Epithelial cell of proximal tubule (primary cell): ENCODE measurements at places on chromosomes 6 and 20. TPM values are rescaled to one million over a fixed set of nuclear protein-coding genes. Genes with fewer than 3 reads are reported as not detected.

DNA sequence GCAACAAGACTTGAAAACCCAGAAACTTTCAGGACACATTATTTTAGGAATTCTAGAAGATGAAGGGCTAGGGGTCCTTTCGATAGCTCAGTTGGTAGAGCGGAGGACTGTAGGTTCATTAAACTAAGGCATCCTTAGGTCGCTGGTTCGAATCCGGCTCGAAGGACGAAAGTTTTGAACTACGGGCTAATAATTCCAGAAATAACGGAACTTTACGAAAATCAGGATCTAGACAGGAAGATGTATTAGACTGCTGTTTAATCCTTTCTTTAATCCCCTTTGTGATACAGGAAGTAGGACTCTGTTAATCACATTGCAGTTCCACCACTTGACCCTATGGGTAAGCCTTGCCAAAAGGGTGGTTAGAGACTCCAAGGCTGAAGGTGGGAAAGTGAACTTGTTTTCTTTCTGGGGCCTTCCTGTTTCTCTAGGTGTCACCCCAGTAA is 21.2 kb upstream of the ABT1 start:
- no peak for DNase-seq

- no peak for DNase-seq
These were observed 370.9 kb upstream of the SOX4 start for GRCh38 chr6:21222656-21223055.

DNA sequence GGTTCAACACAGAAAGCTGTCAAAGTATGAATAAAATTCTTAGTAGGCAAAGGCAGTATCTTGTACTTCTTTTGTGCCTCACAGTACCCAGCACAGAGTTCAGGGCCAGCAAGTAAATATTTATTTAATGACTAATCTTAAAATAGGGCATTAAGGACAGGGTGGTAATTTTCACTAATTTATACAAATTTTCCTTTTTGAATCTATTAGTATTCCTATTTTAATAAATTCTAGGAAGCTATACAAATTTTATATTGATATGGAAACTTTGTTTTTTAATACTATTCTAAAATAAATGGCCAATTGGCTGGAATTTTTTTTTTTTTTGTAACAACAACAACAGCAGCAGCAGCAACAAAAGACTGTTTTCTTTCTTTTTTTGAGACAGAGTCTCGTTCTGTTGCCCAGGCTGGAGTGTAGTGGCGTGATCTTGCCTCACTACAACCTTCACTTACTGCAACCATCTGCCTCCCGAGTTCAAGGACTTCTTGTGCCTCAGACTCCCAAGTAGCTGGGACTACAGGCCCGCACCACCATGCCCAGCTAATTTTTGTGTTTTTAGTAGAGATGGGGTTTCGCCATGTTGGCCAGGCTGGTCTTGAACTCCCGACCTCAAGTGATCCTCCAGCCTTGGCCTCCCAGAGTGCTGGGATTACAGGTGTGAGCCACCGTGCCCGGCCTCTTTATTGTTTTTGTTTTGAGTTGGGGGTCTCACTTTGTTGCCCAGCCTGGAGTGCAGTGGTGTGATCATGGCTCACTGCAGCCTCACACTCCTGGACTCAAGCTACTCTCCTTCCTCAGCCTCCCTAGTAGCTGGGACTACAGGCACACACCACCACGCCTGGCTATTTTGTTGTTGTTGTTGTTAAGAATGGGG is 85.2 kb downstream of the FKBP5 start:
- no peak for DNase-seq

- DNase-seq: no peak
These were observed 2.0 kb downstream of the COL9A3 start for GRCh38 chr20:62818592-62819493.

The ARMC2 gene
- 0.58 and 1.7 TPM in 2 replicates for total RNA-seq

DNA sequence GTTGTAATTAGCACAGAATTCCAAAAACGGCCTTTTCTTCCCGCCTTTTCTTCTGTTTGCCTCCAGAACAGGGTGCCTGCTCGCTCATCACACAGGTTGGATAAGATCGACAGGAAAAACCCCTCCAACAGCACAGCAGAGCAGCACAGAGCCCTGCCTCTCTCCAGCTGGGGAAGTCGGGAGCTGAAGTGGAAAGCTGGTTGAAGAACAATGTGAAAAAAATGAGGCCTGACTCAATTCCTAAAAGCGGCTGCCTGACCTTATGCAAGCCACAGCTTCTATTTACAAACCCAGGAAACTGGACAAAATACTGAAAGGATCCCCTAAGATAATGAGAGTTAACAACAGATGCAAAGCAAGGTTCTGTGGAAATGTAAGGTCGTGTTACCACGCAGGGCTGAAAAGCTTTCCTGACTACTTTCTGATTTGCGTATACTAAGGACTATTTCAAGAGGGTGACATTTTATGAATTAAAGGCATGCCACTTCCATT is 116.9 kb downstream of the TTLL2 start:
- DNase-seq: no peak

The GTSF1L gene
- not detected in 2 replicates for total RNA-seq

- no peak for DNase-seq
These were observed 11.0 kb downstream of the TBPL1 start for GRCh38 chr6:133964052-133964451.

The ASIP gene
- total RNA-seq: not detected in 2 replicates

The HS3ST5 gene
- total RNA-seq: 0.17 TPM in 1 of 2 replicates, not detected in the other

DNA sequence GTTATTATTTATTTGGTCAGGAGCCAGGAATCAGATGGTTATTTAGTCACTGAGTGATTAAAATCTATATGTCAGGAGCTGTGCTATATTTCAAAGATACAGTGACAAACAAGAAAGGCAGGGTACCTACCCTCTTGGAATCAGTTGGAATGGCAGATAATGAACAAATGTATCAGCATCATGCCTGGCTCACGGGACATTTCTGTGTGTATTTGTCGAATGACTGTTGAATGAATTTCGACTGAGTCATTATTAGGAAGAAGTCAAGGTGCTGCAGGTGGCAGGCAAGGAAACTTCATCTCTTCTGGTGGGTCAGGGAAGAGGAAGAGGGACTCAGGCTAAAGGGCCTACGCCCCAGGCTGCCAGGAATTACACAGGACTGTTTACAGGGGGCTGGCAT is 13.6 kb downstream of the PKIG start:
- no peak for DNase-seq

GRCh38 chr6:47160702-47161101 is 118.6 kb upstream of the ADGRF1 start:
- peak; percentile 42 for DNase-seq

DNA sequence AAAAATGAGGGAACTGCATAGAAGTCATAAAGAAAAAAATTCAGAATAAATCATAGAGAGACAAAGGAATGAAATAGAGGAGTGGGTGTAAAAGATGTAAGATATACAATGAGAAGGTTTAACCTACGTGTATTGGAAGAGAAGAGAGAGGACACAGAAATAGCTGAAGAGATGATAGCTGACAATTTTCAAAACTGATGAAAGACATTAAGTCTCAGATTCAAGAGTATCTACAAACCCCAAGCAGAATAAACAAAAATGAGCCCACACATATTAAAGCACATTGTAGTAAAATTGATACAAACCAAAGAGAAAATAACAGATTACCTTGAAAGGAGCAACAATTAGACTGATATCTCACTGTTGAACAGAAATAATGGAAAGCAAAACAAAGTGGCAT is 143.3 kb upstream of the PRND start:
- no peak for DNase-seq

DNA sequence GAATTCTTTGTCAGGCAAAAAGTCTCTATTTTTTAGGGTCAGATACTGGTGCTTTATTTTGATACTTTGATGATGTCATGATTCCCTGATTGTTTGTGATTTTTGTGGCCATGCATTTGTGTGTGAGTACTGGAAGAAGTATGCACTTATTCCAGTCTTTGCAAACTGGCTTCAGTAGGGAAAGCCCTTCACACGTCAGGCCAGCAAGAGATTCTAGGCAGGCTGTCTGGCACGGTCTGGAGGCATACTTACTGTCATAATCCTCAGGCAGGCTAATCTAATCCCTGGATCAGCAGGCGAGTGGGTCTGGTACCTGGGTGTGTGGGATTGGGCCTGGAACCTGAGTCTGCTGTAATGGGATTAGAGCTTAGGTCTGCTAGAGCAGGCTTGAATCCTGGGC is 391.8 kb upstream of the MMS22L start:
- DNase-seq: no peak

GRCh38 chr6:149482545-149483333 is 2.1 kb downstream of the ZC3H12D start:
- DNase-seq: no peak

GRCh38 chr6:118710616-118711015 is 59.2 kb upstream of the CEP85L start:
- no peak for DNase-seq

GRCh38 chr6:147903321-147903720 is 394.8 kb downstream of the SAMD5 start:
- DNase-seq: no peak

DNA sequence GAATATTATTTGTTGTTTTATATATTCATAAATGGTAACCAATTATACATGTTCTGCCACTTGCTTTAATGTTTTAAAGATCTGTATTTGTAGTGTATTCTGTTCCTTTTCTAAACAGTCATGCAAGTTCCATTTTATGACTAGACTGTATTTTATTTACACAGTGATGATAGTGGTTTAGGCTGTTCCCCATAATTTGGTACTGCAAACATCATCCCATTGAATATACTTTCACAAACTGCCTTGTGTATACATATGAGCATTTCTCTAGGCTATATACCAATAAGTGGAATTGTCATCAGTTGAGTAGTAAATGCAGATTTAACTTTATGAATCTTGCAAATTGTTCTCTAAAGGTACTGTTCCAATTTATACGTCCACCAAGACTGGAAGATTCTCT is 738.0 kb downstream of the EPHA7 start:
- no peak for DNase-seq

- DNase-seq: peak; percentile 89
These were observed 107.1 kb downstream of the COL12A1 start for GRCh38 chr6:75098709-75099108.

GRCh38 chr20:58611236-58612030 is 39.6 kb upstream of the STX16 start:
- DNase-seq: no peak

The KCNG1 gene
- 5.2 and 10.5 TPM in 2 replicates for total RNA-seq

- no peak for DNase-seq
These were observed 24.3 kb downstream of the GCNT2 start for GRCh38 chr6:10545482-10545881.

The MATN4 gene
- not detected in 2 replicates for total RNA-seq

The GGTLC1 gene
- not detected in 2 replicates for total RNA-seq

DNA sequence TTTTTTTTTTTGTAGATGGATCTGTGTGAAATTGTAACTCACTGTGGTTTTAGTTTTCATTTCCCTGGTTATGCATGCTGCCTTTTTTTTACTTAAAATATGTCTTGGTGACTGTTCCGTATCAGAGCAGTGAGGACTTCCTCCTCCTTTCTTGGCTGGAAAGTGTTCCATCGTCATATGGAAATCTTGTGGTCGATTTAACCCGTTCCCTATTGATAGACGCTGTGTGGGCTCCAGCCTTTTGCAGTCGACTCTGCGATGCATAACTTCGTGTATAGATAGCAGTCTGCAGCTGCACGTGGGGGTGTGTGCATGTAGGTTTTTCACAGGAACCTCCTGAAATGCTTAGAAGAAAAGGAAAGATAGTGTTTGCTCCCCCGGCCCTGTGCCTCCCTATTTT is 28.1 kb upstream of the PNPLA1 start:
- no peak for DNase-seq

GRCh38 chr6:111263837-111264236 is 176.5 kb downstream of the SLC16A10 start:
- no peak for DNase-seq

The PET117 gene
- 17.4 and 24.1 TPM in 2 replicates for total RNA-seq

GRCh38 chr6:5082487-5083306 is 2.4 kb upstream of the PPP1R3G start:
- DNase-seq: peak; percentile 89

The IL17A gene
- not detected in 2 replicates for total RNA-seq

DNA sequence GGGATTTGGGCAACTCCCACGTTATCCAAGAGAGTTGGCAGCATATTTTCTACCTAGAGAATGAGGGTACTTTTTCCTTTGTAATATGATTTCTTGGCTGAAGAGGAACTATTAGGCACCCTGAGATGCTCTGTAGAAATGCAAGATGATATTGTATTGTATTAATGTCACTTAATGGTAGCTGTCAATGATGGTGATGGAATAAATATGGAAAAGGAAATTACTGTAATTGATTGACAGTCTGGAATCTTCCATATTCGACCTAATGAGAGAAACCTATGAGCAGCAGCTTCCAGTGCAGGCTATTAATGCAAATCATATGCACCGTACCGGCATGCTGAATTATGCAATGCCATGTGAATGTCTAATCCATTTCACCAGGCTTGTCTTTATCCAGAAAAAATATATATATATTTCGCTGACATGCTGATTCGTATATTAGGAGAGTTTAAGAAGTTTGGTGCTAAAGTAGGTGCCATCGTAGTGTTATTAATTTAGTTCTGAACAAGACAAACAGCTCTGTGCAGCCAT is 494.2 kb upstream of the JARID2 start:
- DNase-seq: no peak

The RIMS4 gene
- total RNA-seq: 0.07 TPM in 1 of 2 replicates, not detected in the other

DNA sequence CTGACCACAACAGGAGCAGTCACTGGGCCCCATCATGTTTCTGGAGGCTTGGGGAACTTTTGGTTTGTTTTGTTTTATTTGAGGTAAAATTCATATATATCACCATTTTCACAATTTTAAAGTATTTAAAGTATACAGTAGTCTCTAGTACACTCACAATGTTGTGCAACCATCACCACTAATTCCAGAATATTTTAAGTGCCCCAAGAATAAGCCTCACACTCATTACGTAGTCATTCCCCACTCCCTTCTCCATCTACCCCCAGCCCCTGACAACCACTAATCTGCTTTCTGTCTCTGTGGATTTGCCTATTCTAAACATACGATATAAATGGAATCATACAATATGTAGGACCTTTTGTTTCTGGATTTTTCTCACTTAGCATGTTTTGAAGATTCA is 29.0 kb downstream of the RTN4IP1 start:
- no peak for DNase-seq

DNA sequence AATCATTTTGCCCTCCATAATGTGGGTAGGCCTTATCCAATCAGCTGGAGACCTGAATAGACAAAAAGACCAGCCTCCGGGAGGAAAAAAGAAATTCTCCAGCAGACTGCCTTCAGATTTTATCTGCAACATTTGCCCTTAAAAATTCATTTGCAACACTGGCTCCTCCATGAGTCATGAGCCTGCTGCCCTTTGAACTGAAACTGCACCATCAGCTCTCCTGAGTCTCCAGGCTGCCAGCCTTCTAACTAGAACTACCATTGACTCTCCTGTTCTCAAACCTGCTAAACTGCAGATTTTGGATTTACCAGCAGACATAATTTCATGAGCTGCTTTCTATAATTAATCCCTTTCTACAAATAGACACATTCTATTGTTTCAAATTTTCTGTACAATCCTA is 223.9 kb upstream of the THEMIS start:
- DNase-seq: no peak

- no peak for DNase-seq
These were observed 207.7 kb upstream of the PTCHD4 start for GRCh38 chr6:48318670-48319069.

DNA sequence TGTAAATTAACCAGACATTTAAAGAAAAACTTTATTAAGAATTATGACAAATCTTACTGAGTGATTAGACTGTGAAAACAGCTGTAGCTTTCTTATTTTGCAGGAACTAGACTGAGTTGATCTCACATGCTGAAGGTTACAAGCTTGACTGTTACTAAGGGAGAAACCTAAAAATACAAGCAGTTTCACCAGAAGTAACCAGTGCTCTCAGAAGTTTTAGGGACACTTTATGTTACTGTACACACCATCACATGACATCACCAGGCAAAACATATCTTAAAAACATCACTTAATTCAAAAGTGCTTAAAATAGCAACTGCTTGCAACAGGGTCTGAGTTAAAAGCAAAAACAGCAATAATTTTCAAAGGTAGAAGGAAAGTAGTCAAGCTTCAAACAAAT is 5.4 kb downstream of the FBXO30 start:
- DNase-seq: no peak

The ENPP3 gene
- 0.17 TPM in 1 of 2 replicates, not detected in the other for total RNA-seq

The FNDC11 gene
- 1.7 TPM in 2 replicates for total RNA-seq
